ENCODE measurements at places on chromosomes 5 and 9.

GRCh38 chr5:72508241-72509170, 1.3 kb upstream of the ZNF366 start:
- no peak for DNase-seq

DNA sequence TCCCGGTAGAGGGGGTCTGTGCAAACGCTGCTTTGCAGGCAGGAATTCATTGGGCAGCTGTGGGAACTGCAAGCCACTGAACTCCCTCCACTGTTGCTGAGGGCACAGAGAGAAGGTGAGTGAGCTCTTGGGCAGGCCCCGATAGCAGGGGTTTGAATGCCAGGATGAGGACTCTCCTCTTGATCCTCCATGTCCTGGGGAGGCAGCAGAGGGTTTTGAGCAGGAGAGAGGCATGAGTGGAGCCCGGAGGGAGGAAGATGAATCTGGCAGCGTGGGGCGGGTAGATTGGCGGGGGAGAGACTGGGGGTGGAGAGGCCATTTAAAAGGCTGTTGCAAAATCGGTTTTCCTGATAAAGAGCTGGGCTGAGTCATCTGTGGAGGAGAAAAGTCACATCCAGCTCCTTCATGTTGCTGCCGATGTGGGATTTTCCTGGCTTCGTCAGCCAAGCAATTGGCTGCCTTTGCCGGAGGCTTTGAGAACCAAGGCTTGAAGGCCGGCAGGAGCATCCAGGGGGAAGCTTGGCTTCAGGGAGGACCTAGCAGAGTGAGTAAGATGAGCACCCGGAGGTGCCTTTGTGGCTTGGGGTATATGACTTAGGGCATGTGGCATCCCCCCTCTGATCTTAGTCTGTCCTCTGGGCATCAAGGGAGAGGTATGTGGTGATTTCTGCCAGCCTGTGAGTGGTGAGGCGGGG, at the start of gene SYNPO:
SYNPO (plus strand) TSS at position 350 of the 695 bp plus-strand sequence. CDS start 7,616 bp downstream, outside the sequence.
- DNase-seq: peak; percentile 74

GRCh38 chr5:172581315-172581714, 59.7 kb upstream of the NEURL1B start:
- no peak for DNase-seq

- no peak for DNase-seq
These were observed 251.4 kb downstream of the DEPDC1B start for GRCh38 chr5:60448600-60448999.

DNA sequence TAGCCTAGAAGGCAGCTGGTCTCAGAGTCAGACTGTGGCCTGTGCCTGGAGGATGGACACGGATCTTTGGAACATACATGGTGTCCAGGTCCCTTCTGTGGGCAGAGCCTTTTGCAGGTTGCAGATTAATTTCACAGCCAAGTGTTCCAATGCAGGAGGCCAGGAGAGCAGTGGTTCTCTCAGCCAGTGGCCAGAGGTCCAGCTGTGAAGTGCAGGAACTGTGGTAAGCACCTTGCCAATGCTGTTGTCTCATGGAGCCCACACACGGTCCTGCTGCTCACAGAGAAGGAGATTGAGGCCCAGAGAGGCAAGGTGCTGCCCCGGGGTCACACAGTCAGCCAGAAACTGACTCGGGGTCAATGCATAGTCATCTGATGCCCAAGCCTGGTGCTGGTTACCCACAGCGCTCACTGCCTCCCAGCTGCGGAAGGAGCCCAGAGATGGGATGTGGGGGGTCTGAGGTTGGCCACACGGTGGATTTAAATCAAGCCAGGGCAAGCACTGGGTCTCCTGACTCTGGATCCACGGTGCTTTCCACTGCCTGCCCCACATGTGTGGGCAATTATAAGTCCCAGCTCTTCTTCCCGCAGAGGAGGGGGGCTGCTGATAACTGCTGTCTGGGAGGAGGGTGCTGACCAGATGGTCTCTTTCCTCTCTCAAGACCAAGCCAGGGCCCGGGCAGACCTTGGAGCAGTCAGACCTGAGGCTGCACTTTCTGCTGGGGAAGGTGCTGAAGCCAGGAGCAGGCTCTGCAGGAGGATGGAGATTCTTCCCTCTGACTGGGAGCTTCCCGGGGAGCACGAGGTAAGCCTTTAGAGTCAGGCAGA, 2.8 kb downstream of the PDGFRB start:
- DNase-seq: no peak

DNA sequence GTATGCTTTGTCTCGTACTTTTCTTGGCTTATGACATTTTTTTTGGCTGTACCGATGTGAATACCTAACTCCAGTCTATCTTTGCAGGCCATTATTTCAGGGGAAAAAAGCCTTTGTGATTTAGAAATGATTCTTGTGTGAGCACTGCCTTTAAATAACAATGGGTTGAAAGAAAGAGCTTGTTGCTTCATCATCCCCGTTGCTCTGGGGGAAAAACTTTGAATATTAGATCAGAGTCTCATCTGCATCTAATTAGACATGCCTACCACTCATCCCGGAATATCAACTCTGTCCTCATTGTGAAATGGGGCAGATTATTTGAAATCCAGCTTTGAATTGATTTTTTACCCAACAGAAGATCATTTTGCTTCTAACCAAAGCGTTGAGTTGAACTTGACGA, 13.5 kb downstream of the CXCL14 start:
- DNase-seq: no peak

- no peak for DNase-seq
These were observed 21.0 kb upstream of the UBLCP1 start for GRCh38 chr5:159241946-159242552.

DNA sequence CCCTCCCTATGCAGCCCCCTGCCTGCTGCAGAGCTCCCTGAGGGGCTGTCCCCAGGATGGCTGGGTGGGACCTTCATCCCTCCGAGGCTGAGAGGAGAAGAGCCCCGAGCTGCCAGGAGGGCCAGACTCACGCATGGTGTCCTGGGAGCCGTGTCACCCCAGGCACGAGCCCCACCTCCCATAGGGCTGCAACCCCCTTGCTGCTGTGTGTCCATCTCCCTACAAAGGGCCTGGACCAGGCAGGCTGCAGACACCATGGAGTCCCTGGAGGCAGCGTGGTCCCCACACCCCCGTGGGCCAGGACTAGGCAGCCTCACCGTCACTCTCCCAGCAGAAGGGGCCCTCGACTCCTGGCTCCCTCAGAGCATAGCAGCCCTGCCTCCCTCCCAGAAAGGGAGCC, 11.2 kb upstream of the SEC16A start:
- DNase-seq: no peak

GRCh38 chr5:138470322-138471051, 5.2 kb downstream of the EGR1 start:
- no peak for DNase-seq

- DNase-seq: no peak
These were observed 28.8 kb downstream of the FRMD3 start for GRCh38 chr9:83509402-83509801.

GRCh38 chr9:89756891-89757537, 152.2 kb downstream of the GADD45G start:
- no peak for DNase-seq

DNA sequence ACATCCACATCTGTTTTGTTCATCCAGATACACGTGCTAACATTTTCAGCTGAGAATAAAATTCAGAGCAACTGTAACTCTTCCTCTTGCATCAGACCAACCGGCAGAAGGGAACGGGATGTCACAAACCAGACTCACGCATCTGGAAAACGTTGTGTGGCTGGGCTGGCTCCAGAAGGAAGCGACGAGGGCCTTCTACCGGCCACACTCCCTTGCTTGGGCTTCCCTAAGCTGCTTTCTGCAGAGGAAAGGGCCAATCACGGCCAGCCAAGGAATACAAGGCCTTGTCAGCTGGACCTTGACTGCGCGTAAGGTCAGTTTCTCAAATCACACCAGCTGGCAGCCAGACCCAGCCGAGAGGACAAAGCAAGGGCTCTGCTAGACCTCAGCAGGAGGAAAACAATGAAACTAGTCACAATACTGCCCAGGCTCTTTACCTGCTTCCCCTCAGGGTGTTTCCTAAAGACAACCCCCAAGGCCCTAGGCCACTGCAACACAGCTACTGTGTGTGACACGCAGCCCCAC, 106.1 kb downstream of the THBS4 start:
- DNase-seq: peak; percentile 81

GRCh38 chr9:18888290-18888689, 144.7 kb downstream of the SAXO1 start:
- no peak for DNase-seq

- DNase-seq: no peak
These were observed 190.3 kb downstream of the DCP2 start for GRCh38 chr5:113166852-113167366.

DNA sequence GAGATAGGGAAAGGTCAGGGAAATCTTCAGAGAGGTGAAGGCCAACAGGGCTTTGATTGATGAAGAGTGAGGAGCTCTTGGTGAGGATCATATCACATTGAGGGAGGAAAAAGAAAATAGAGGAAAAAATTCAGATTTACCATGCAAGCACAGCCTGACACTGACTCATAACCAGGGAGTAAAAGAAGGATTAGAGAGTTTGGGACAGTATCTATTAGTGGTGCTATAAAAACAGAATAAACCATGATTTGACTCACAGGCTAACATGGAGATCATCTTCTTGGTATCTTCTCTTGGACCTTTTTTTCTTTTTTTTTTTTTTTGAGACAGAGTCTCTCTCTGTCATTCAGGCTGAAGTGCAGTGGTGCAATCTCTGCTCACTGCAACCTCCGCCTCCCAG, 44.4 kb downstream of the MUSK start:
- DNase-seq: no peak

- no peak for DNase-seq
These were observed 18.3 kb downstream of the MOCS2 start for GRCh38 chr5:53091289-53091688.

- no peak for DNase-seq
These were observed 29.1 kb upstream of the IRX2 start for GRCh38 chr5:2780421-2781171.

DNA sequence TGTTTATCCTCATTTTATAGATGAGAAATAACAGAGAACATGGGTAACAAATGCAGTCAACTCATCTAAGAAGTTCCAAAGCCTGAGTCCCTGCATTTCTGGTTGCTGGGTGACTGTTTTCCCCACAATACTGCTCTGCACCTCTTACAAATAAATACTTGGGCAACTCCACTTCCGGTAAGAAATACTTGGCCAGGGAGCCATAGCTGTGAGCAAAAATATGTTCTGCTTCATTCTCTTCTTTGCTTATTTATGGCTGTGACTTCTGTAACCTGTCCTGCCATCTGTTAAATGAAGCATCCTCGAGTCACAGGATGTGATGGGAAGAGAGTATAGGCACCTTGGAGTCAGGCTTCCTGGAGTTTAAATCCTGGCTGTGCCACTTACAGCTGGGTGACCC, 49.9 kb downstream of the GDNF start:
- no peak for DNase-seq

- DNase-seq: no peak
These were observed 76.3 kb downstream of the ZNF608 start for GRCh38 chr5:124669956-124670721.

DNA sequence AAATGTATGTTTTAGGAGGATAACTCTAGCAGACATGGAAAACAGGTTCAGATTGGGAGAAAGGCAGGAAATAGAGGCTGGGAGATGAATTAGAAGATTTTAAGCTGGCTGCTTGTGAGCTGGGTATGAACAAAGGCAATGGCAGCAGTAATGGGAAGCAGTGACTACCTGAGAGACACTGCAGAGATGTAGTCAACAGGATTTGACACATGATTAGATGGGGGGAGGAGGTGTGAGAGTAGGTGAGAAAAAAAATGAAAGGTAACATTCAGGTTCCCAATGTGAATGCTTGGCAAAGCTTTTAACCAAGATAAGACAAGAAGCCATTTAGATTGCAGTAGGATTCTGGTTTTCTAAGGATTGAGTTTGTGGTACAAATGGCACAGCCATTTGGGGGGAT, 22.8 kb upstream of the IFNE start:
- DNase-seq: no peak

- DNase-seq: no peak
These were observed 38.8 kb upstream of the SEMA6A start for GRCh38 chr5:116613445-116613844.

- no peak for DNase-seq
These were observed 15.4 kb downstream of the TRAF2 start for GRCh38 chr9:136901516-136902258.

- DNase-seq: no peak
These were observed 131.2 kb downstream of the HTR4 start for GRCh38 chr5:148523139-148523538.

DNA sequence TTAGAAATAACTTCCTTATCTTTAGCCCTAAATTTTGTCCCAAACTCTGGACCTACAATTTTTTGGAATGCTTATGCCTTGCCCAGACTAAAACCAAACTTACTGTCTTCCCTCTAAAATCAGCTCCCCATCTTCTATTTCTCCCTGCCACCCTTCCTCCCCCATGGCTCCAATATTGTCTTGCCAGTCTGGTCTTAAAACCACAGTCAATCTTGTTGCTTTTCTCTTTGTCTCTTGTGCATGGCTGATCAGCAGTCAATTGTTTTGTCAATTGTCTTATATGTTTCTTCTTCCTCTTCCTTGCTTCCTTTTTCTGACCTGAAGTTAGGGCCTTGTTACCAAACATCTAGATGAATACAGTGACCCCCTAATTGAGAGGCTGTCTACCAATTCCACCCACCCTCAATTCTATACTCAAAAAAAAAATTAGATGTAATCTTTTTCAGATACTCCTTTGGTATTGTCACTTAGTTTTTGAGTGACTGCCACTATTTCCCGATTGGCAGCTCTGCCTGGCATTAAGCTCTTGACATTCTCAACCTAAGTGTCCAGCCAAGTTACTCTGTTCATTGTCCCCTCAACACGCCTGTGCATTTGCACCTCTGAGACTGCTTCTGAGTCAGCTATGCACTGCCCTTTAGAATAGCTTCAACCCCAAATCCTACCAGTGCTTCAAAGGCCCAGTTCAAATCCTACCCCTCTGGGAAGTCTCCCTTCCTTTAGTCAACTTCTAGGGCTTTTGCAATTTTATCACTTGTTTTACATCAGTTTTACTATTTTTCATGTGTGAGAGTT, 2.5 kb downstream of the PDCD1LG2 start:
- no peak for DNase-seq

DNA sequence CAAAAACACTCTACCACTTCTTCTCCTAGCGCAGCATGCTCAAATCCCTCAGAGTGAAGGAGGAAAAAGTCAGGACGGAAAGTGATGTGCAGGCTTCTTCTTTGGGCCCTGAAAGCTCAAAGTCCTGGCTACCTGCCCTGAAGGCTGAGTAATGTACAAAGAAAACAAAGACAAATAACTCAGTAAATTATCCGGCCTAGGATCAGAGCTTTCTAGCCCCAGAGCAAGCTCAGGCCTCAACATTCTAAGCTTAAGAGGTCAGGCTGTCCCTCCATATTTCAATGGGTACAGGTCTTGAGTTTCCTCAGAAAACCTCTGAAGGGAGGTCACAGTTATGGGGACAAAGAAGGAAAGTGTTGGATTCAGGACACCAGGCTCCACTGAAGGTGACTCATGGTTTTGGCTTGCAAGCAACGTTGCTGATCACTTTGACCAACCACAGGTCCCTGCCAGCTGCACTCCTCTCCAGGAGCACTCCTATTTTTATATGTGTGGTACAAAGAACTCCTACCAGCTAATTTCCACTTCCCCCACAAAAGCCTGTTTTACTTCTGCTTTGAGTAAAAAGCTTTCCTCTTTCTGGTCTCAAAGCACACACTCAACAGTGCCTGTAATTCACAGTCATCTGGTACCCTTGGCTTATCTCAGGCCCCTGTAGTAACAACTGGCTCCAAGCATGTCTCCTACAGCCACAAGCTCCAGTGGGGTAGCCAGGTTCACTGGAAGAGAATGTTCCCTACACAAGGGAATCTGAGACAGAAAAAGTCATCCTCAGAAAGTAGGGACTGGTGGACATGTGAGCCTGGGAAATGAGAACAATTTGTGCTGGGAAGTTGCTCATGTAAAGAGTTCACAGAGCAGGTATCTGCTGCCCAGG, 115.7 kb downstream of the UGCG start:
- DNase-seq: peak; percentile 51
